Sciatic nerve (tissue), 2 donors: ENCODE measurements at places on chromosomes 6 and 20.

DNA sequence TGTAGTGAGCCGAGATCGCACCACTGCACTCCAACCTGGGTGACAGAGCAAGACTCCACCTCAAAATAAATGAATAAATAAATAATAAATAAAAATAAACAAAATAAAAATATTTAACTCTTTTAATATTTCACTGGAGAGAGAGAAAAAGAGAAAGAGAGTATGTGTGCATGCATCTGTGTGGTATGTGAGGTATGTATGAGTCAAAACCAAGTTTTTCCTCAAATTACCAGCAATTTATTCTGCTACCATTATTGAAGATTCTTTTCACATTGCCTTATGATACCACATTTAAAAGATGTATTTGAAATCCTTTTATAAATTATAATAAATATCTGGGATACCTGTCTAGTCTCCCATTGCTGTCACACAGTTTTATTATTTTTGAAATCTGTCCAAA, 122.1 kb downstream of the CD164 start:
- DNase-seq: no peak

- no peak for DNase-seq
Measured at GRCh38 chr6:88547768-88548167, 381.6 kb upstream of the CNR1 start.

DNA sequence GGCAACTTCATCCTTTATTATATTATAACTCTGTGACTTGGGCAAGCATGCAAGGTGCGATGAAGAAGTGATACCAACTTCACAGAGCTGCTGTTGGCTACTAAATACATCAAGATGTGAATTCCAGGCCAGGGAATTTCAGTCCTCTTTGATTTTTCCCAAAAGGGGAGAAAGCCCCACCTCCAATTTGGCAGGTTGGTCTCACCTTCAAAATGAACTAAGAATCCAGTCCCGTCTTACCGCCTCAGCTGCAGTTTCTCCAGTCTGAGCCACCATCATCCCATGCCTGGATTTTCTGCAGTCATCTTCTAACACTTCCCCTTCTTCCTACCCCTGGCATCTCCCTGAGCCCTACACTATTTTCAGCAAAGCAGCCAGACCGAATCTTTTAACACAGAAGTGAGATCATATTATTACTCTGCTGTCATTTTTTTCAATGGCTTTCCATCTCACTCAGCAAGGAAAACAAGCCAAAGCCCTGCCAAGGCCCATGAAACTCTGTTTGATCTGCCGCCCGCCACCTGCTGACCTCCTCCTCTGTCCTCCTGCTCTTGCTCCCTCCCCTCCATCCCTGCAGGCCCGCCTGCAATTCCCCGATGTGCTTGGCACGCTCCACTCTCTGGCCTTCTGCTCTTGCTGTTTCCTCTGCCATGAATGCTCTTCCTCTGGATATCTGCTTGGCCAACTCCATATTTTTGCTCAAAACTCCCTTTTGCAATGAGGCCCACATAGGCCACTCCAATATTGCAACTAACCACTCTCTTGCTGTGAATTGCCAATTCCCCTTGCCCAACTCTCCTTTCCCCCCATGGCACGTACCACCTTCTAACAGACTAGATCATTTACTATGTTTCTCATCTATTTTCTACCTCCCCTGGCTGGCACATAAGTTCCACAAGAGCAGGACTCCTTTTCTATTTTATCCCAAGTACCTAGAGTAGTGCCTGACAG, 46.0 kb upstream of the TAGAP start:
- DNase-seq: no peak

DNA sequence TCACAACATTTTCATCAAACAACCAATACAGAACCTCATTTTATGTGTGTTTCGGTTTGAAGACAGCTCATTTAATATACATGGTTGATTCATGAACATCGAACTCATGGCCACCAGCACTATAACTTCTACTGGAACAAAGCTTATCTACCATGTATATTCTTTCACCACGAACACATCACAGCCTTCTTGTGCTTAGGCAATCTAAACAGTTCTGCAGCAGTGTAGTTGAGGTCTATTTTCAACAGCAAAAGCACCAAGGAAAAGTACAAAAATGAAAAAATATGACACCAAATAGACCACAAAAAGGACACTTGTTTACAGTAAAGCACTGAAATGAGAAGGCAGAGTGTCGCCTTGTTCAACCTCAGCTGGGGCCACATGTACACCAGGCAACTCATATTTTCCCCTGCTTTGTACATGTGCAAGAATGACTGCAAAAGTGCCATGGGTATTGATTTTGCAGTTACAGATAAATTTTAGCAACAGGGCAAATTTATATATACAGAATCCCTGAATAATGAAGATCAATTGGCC, 25.8 kb upstream of the KCNK5 start:
- DNase-seq: no peak

- DNase-seq: no peak
Measured at GRCh38 chr6:139265512-139266190, 26.1 kb downstream of the TXLNB start.

GRCh38 chr20:61661025-61661424, 404.7 kb downstream of the TAF4 start:
- DNase-seq: no peak

GRCh38 chr20:57480444-57481160, 44.3 kb downstream of the CTCFL start:
- peak; percentile 26 for DNase-seq

GRCh38 chr6:139925894-139926641, 551.6 kb upstream of the CITED2 start:
- DNase-seq: no peak

DNA sequence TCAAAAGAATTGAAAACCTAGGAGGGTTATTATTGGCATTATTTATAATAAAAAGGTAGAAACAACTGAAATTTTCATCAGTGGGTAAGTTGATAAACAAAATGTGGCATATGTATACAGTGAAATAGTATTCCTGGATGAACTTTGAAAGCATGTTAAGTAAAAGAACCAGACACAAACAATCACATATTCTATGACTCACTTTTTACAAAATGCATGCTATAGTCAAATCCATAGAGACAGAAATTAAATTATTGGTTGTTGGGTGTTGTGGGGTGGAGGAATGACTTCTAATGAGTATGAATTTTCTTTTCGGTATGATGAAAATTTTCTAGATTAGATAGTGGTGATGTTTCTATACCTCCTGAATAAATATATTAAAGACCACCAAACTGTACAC, 94.6 kb downstream of the LRRC1 start:
- DNase-seq: no peak

DNA sequence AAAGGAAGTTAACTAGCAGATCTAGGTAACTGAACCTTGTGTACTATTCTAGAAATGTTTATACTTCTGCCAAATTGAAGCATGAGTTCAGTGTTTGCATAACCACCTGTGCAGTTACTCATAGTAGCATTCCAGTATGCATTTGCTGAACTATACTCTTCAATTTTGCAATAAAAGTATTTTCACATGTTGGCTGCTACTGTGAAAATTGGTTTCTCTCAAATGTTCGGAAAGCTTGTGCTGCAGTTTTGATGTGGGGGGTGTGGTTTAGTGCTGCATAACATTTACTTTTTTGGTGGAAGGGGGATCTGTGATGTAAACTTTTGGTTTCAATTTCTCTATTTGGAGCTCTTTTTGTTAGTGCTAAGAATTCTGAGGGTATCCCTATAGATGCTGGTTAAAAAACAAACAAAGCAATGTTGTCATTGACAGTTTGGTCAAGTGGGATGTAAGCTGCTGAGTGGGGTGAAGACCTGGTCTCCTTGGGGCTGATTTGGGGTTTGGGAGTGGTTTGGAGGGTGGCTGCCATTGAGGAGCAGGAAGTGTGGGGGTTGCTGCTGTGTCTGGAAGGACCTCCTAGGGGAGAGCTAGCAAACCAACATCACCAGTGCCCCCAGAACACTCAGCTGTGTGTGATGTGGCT, 87.8 kb downstream of the CARMIL1 start:
- no peak for DNase-seq

- DNase-seq: no peak
Measured at GRCh38 chr6:111550195-111550594, 55.5 kb downstream of the TRAF3IP2 start.

DNA sequence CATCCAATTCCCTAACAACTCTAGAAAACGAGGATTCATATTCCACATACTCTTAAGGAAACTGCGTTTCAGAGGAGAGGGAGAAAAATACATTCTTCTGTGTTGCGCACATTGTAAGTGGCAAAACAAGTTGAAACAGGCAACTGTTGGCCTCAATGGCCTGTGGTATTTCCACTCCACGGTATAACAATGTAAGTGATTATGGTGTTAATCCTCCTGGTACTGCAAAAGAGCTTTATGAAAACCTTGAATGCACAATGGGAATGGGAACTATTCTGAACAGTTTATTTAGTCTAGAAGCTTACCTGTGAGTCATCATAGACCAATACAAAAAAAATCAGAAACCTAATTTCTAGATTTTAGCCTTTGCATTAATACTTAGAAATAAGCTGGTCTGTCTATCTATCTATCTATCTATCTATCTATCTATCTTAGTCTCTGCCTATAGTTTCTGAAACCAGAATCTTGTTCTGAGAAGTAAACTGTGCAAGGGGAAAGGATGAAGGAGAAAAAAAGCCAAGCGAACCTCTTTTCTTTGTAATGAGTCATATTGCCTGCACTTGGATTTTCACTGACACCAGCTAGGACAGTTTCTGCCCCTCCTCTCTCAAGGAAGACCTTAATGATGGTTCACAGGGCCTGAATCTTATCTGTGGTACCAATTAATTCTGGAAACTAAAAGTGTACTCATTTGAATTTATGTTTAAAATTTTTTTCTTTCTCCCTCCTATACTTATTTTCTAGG, 101.5 kb downstream of the RNF144B start:
- DNase-seq: no peak

DNA sequence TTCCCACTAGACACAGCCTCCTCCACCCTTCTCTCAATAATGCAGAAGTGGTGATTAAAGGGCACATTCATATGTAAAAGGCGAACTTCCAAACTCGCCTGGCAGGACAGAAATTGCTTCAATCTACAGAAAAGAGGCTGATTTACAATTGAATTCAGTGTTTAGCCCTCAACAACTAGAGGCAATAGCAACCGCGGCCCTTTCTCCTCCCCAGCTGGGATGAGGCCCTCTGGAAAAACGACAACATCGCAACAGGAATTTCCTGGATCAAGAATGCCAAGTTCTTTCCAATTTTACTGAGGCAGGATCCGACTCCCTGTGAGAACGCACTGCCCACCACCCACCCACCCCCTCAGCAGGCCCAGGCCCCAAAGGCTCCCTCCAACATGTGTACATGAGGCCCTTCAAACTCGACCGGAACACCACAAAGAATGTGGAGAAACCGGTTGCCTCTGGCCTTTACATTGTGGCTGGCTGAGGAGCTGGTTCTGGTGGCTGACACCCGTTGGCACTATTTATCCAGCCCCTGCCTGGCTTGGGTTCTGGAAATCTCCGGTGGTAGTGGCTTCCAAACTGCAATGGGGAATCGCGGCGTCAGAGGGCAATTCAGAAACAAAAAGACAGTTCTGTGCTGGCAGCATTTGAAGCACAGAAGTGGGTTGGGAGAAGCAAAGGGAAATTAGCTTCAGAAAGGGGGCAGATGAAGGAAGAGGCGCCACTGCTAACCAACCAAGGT, 36.8 kb downstream of the ZMYND8 start:
- DNase-seq: peak; percentile 62

- DNase-seq: peak; percentile 10
Measured at GRCh38 chr20:47003223-47003622, 108.6 kb downstream of the EYA2 start.

DNA sequence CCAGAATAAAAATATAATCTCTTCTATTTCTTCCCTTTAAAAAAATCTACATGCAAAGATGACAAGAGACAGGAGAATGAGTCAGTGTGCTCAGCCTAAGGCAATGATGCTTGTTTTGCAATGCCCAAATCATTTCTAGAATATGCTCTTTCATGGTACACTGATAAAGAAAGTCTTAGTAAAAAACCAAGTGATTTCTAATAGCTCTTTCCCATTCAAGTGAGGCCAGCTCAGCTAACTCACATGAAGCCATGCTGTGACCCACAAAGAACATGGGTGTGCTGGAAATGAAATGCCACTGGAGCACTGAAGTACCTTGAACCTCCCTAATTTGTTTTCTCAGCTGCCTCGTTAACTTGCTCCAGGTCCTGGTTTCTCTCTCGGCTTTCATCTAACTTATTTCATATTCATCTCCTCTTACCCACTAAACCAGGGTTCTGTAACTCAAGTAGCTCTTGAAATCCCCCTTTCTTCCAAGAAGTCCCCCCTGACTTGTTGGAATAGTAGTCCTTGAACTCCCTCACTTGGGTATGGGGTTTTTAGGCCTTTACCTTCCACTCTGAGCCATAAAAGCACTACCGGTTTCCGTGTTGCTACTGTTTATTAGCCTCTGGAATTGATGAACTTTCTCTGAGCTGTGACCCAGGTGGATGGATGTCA, 92.7 kb downstream of the IRF4 start:
- DNase-seq: no peak

- no peak for DNase-seq
Measured at GRCh38 chr6:37233541-37233940, 24.0 kb upstream of the TBC1D22B start.

DNA sequence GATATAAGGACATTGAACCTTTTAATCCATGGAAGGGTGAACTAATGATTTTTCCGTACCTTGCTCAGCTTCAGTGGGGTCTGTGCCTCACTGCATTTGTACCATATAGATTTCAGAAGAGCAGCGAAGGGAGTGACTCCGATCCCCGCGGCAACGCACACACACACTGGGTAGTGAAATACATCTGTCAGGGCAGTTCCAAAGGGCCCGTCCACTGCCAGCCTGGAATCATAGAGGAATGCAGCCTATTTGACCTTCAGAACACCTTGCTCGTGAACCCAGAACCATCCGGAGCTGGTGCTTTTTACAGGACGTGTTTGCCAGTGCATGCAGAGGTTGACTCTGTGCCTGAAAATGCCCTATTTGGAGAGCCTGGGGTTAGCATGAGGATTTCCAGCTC, 33.0 kb downstream of the NOX3 start:
- no peak for DNase-seq

DNA sequence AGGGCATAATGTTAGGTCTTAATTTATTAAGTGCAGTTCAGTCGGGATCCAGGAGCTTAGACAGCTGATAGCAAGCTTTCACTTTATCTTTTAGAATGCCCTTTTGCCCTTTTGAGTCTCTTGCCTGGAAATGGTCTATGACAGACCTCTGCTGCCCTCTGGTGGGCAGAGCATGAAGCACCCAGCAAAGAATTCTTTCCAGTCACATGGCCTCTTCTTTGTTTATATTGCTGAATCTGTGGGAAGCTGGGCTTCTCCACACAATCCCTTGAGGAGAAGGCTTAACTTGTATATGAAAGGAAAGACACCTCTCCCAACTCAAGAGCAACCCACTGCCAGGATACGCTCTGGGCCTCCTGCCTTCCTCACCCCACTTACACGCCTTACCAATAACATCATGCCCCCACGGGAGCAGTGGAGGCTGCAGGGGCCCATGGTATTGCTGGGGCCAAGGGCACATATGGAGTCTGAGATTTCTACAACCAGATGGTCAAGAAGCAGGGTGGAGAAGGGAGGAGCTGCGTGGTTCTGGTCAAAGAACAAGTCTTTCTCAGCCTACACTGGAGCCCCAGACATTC, 20.4 kb downstream of the WFDC3 start:
- peak; percentile 88 for DNase-seq

- DNase-seq: peak; percentile 18
Measured at GRCh38 chr6:37491171-37491829, 8.4 kb downstream of the CCDC167 start.
